Activated CD4-positive, alpha-beta T cell treated with anti-CD3 and anti-CD28 coated beads, Interleukin-2, amount 50 U/mL, for 16 hours (primary cell): ENCODE measurements at places on chromosomes 7 and 10.

GRCh38 chr10:72557362-72557761, 68.5 kb downstream of the MICU1 start:
- no peak for DNase-seq

DNA sequence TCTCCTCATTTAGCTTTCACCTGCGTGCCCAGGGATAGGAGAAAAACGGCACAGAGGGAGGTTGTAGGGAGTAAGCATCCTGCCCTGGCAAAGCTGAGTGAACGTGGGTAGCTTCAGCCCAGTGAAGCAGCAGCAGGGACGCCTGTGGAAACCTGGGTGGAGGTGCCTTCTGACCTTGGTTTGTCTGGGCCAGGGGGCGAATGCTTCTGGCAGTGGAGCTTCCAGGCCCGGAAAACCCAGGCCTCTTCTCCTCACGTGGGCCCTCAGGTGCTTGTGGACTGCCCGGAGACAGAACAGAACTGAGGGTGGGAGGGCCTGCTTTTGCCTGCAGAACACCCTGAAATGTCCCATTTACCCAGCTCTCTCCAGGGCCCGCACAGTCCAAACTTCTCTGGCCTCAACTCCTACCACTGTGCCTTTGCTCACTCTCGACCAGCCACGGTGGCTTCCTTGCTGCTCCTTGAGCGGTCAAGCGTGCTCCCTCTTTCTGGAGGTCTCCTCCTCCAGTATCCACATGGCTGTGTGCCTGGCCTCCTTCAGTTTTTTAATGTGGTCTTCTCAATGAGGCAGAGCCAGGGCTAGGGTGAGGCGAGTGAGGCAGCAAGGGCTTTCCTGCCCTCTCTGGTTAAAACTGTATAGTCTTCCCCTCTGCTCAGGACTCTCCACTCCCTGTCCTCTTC, 62.4 kb downstream of the TMEM209 start:
- DNase-seq: no peak

DNA sequence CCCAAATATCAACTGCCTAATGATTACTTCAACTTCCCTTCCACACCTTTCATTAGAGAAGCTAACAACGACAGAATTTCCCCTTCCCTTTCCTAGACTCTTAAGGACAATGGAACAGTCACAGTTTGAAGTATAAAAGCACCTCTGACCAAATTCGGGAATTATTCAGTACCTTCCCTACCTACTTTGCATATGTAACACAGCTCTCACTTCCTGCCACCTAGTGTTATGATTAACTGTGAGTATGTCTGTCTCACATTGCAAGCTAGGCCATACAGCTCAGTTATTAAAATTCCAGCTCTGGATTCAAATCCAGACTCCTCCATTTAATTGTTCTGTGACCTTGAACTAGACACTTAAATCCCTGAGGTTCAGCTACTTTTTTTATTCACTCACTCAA, 44.8 kb upstream of the HPSE2 start:
- no peak for DNase-seq

- DNase-seq: no peak
Observed at GRCh38 chr10:132075909-132076577, 10.3 kb downstream of the JAKMIP3 start.

DNA sequence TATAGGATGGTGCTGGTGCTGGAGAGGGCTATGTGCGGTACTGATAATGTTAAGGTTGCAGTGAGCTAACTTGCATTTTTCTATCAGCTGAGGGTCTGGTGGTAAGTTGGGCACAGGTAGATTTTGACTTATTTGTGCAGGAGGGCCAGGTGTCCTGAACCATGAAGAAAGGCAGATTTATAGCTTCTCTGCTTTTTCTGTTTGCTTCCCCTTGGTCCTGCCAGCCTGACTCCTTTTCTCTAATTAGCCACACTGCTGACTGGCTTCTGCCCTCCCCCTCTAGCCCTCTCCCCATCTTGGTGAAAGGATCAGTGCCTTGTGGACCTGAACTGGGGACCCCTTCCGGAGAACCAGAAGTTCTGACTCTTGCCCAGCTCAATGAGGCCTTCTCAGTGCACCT, 40.8 kb upstream of the STEAP4 start:
- no peak for DNase-seq

DNA sequence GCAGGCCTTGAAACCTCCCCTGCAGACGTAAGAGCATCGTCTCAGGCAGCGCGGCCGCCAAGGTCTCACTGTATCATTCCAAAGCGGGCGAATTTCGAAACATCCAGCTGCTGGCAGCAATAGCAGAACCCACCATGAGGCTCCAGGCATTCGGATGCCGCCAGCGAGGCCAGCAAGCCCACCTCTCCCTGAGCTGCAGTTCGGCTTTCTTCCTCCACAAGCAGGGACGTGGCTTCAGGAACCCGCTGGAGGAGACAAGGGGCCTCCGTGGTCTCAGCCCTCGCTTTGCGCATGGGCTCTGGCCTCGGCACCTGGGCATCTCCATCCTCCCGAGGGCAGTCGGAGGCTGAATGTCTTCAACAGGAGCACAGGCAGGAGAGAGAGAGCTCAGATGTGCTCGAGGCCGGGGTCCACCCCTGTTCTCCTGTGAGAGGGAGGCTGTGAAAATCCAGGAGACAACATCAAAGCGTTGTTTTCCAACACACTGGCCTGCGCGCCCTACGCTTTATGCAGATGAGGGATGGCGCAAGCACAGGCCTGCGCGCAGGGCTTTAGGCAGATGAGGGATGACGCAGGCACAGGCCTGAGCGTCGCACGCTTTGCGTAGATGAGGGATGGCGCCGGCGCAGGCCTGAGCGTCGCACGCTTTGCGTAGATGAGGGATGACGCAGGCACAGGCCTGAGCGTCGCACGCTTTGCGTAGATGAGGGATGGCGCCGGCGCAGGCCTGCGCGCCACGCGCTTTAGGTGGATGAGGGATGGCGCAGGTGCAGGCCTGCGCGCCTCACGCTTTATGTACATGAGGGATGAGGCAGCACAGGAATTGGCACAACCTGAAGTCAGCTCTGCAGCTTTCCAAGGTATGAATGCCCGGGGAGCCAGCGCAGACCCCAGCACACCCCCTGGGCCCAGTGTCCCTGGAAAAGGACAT, 103.2 kb downstream of the WDR37 start:
- DNase-seq: no peak

DNA sequence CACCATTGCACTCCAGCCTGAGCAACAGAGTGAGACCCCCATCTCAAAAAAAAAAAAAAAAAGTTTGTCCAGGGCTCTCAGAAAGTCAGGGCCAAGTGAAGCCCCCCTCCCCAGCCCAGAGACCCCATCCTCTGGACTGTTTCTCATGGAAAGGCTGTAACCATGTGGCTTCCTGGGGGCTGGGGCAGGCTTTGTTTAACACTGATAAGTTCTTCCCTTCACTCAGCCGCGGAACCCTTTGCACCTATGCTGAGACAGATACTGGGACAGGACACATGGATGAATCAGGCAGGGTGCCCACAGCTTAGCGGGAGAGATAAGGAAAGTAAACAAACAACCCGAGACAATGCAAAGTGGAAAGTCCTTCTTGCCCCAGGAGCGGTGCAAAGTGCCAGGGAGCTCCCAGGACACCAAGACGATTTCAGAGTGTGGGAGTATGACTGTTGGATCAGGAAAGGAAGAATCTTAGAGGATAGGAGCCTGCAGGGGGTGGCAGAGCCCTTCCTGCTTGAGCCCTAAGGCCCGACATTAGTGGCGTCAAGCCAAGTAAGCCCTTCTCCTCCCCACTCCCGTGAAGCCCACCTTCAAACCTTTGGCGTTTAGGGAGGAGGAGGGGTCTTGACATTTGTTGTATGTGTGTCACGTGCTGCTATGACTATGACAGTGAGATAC, 11.6 kb downstream of the MLXIPL start:
- no peak for DNase-seq

GRCh38 chr7:122013065-122013464, 131.0 kb downstream of the AASS start:
- peak; percentile 61 for DNase-seq

GRCh38 chr7:81956520-81956919, 186.7 kb upstream of the HGF start:
- DNase-seq: peak; percentile 3

- DNase-seq: no peak
Observed at GRCh38 chr10:26755443-26755903, 58.0 kb downstream of the PDSS1 start.

GRCh38 chr7:150857276-150858055, 5.1 kb downstream of the AOC1 start:
- no peak for DNase-seq

DNA sequence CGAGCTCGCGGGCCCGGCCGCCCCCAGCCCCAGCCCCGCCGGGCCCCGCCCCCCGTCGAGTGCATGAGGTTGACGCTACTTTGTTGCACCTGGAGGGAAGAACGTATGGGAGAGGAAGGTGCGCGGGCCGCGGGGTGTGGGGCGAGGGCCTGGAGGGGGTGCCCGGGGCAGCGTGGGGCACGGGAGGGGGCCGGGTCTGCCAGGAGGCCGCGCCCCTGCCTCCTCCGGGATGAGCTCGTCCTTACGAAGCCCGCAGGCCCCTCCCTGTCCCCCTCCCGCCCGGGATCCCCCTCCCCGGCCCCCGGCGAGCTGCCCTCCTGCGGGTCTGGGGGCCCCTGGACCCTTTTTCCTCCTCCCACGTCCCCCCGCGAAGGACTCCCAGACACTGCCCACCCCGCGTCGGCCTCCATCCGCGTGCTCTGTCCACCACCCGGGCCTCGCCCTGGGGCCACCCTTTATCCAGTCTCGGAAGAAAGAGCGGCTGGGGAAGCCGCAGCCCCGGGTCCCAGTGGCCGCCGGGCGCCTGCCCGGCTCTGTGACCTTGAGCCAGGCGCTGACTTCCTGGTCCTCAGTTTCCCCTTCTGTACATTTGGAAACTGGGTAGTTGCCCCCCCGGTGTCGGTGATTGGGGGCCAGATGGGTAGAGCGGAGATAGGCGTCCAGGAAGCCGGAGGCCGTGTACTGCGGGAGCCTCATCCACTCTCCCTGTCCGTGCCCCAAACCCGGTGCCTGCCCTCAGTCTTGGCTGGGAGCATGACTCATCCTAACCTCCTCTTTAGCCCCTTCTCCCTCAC, 521 bp downstream of the LIMK1 start:
- DNase-seq: peak; percentile 37

- no peak for DNase-seq
Observed at GRCh38 chr10:78383378-78384048, 349.9 kb downstream of the RPS24 start.

- no peak for DNase-seq
Observed at GRCh38 chr7:105718511-105718925, 137.2 kb upstream of the EFCAB10 start.

DNA sequence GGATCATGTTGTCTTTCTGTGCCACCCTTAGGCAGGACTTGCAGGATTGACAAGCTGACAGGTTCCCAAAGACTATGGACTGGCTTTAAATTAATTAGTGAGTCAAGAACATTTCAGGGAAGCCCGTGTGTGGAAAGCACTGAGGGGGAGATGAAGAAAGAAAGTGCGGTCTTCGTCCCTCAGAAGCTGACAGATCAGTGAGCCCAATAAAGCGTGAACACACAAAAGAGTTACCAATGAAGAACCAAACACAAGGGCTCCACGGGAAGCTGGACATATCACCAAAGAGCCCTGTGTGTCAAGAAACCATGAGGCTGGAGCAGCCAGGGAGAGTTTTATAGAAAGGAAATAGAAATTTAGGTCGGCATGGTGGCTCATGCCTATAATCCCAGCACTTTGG, 725.8 kb downstream of the PARD3 start:
- DNase-seq: no peak
